ENCODE measurements at places on chromosomes 1 and 21. TPM values are rescaled to one million over a fixed set of nuclear protein-coding genes. Genes with fewer than 3 reads are reported as not detected.

The KRTAP10-12 gene
- polyA plus RNA-seq, result not detected

The KIF21B gene
- 5.9 TPM for polyA plus RNA-seq

The PDE9A gene
- 23.9 TPM for polyA plus RNA-seq

The RORC gene
- 10.4 TPM for polyA plus RNA-seq

The CSF3R gene
- 9.7 TPM for polyA plus RNA-seq

The HSD3B2 gene
- 0.18 TPM for polyA plus RNA-seq
